ENCODE measurements at places on chromosomes 12 and 14.

- DNase-seq = no peak
These were observed 86.0 kb downstream of the FAR2 start for GRCh38 chr12:29234965-29235626.

DNA sequence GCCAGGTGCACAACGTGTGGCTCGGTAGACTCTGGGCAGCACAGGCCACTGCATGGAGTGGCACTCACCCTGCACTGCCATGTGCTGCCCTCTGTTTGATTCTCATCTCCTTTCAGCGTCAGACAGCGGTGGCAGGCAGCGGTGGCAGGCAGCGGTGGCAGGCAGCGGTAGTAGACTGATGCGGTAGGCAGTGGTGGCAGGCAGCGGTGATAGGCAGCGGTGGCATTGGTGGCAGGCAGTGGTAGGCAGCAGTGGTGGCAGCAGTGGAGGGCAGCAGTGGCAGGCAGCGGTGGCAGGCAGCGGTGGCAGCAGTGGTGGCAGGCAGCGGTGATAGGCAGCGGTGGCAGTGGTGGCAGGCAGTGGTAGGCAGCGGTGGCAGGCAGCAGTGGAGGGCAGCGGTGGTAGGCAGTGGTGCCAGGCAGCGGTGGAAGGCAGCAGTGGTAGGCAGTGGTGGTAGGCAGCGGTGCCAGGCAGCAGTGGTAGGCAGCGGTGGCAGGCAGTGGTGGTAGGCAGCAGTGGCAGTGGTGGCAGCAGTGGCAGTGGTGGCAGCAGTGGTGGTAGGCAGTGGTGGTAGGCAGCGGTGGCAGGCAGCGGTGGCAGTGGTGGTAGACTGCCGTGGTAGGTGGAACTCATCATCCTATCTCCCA lies 6.0 kb upstream of the MEG3 start:
- DNase-seq = no peak

- no peak for DNase-seq
These were observed 107.6 kb upstream of the EGLN3 start for GRCh38 chr14:34058510-34058909.

GRCh38 chr12:113228394-113229028 lies 7.2 kb downstream of the TPCN1 start:
- no peak for DNase-seq

GRCh38 chr12:49146406-49146805 lies 15.2 kb upstream of the TUBA1B start:
- DNase-seq = no peak

GRCh38 chr12:75978677-75979076 lies 52.9 kb downstream of the PHLDA1 start:
- DNase-seq = no peak
